ENCODE measurements at places on chromosomes 7 and 10. TPM values are rescaled to one million over a fixed set of nuclear protein-coding genes. Genes with fewer than 3 reads are reported as not detected.

LRRD1 gene
- not detected for total RNA-seq

TAS2R4 gene
- total RNA-seq: 0.07 TPM

SCART1 gene
- total RNA-seq: 0.14 TPM

HBP1 gene
- total RNA-seq: 19.1 TPM

TMEM229A gene
- not detected for total RNA-seq

TUBAL3 gene
- 0.34 TPM for total RNA-seq

APBB1IP gene
- 6.2 TPM for total RNA-seq

ZNF727 gene
- not detected for total RNA-seq
